ENCODE measurements at places on chromosomes 7 and 10.

- peak; percentile 28 for DNase-seq
These were observed 669 bp downstream of the PI4K2A start for GRCh38 chr10:97640868-97641811.

- no peak for DNase-seq
These were observed 448.8 kb downstream of the DNAJB6 start for GRCh38 chr7:157785486-157786186.

- no peak for DNase-seq
These were observed 97.2 kb upstream of the GNA12 start for GRCh38 chr7:2941216-2941859.

DNA sequence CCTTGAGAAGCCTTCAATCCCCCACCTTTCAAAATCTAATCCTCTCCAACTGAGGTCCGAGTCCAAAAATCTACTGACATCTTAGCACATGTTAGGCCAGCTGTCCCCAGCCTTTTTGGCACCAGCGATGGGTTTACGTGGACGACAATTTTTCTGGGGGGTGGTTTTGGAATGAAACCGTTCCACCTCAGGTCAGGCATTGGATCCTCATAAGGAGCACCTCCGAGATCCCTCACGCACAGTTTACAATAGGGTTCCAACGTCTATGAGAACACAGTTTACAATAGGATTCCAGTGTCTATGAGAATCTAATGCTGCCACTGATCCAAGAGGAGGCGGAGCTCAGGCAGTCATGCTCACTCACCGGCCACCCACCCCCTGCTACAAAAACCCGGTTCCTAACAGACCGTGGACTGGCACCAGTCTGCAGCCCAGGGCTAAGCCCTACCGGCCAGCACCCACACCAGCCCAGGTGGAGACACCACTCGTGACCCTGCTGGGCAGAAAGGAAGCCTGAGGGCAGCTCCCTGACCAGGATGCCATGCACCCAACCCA lies 107.6 kb downstream of the DIP2C start:
- DNase-seq = no peak

- peak; percentile 67 for DNase-seq
These were observed 205.8 kb upstream of the FRMD4A start for GRCh38 chr10:14536241-14537213.

DNA sequence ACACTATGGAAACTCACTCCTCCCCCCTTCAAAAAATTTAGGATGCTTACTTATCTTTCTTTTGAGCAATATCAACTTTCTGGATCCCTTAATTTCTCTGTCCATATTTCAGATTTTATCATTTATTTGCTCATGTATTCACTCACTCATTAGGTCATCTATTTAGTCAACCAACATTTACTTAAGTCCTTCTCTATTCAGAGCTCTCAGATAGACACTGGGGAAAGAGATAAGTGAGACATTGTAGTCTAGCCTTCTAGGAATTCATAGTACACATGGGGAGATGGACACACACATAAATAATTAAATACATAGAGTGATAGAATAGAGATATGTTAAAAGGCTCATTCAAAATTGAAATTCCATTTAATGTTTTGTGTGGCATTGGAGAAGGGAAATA lies 9.2 kb downstream of the CPN1 start:
- no peak for DNase-seq

GRCh38 chr10:28367929-28368484 lies 65.1 kb upstream of the MPP7 start:
- DNase-seq = no peak

DNA sequence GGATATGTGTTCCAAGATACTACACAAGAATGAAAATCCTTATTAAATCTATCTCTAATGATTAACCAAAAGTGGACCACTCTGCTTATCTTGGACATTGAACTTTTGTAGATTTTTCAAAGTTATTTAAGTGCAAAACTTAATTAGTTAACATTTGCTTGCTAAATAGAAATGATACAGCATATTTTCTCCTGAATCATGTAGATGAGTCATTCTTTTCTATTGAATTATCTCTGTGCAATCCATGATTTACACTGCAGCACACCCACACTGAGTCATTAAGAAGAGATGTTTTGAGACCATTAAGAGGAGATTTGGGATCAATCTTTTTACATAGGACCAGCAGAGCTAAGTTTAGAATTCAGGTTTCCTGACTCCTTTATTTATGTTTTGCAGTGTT lies 6.6 kb upstream of the ABCC2 start:
- DNase-seq = peak; percentile 88

GRCh38 chr7:151408839-151409666 lies 785 bp downstream of the WDR86 start:
- DNase-seq = peak; percentile 75

DNA sequence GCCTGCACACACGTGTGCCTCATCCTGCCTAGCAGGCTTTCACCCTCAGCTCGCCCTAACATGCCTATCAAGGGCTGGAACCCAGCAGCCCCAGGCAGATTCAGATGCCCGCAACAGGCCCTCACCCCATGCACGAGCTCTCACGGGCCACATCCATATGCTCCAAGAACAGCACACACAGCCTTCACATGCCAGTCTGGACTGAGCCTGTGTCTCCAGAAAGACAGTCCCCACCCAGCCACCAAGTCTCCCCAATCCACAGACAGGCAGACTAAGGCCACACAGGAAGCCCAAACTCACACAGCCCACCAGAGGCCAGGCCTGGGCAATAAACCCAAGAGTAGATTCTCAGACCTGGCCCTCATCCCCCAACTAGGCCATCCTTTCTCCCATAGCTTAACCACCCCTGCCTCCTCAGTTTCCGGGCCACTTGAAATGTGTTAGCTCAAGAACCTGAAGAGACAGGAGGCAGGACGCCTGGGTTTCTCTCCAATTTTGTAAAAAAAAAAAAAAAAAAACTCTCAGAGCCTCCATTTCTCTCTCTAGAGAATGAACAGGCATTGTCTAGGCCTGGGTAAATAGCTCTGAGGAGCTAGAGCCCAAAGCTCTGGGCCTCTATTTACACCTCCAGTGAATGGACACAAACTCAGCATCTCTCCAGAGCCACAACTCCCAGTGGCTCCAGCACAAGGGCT lies 6.8 kb downstream of the LDB1 start:
- DNase-seq = no peak

DNA sequence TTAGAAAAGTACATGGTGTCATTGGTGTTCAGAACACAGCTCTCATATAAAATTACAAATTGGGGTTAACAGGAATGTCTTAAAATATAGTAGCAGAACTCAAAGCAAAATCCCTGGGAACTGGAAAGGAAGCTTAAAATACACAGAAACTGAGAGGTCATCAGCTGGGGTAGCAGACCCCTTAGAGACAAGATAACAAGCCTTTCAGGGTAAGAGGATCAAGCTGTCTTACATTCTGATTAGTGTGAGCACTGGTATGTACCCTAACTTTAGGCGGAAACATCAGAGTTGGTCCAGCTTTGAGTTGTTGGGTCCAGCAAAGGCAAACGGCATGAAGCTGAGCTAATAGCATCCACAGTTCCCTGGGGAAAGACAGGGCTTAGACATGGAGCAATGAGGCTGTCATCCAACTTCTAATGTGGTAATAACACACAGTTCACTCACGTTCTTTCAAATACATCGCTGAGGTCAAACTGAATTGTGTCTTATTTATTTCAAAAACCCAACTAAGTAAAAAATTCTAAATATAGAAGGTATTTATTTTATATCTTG lies 32.6 kb downstream of the ARHGAP21 start:
- DNase-seq = no peak

DNA sequence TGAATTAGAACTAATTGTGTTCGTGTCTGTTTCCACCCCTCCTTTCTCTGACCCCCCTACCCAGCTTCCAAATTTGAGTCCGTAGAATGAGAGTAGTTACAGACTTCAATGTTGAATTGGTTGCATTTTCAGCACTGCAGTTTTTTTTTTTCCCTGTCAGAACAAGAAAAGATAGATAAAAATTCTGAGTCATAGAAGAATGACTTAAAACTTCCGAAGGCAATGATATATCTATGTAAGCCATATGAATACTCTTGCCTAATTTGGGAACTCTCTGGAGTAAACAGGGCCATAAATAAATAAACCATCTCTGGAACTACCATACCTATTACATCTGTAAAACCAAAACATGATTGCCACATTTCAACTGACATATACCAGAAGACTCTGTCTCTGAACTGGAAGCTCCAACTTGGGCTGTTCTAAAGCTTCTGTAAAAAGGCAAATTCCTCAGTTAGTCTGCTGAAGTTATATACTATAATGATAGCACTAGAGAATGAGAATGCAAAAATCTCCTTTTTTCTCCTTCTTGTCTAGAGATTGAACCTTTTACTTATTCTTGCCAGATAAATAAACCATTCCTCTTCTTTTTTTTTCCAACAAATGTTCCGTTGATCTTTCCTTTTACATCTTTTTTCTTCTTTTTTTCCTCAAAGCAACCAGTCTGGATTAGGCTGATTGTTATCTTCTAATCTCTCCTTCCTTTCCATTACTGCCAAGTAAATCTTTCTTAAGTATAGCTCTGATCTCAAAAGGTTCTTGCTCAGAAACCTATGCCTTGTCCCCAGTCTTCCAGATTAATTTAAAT lies 23.5 kb downstream of the VCL start:
- DNase-seq = no peak

DNA sequence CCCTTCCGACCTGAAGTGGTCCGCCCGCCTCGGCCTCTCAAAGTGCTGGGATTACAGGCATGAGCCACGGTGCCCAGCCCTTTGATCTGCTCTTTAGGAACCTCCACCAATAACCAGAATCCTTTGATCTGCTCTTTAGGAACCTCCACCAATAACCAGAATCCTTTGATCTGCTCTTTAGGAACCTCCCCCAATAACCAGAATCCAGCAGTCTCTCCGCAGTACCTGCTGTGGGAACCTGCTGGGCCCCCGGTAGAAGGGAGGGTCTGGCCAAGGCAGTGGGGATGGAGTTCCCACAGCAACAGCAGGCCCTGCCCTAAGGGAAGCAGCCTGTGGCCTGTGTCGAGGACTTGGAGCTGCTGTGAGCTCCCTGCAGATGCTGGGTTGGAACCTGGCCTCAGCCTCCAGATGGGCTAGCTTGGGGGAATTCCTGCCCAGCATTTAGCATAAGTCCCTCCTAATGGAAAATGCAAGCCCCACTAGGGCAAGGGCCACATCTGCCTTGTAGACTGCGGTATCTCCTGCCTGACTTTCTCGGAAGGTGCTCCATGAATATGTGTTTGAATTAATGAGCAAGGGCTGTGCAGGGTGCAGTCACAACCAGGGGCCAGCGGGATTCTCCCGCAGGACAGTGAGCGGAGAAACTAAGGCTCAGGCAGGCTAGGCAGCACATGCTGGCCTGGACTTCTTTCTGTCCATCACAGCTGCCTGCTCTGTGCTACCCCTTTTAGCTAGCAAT lies 165.8 kb downstream of the UBE2H start:
- no peak for DNase-seq
